T-helper 2 cell (primary cell): ENCODE measurements at places on chromosomes 5 and 9.

DNA sequence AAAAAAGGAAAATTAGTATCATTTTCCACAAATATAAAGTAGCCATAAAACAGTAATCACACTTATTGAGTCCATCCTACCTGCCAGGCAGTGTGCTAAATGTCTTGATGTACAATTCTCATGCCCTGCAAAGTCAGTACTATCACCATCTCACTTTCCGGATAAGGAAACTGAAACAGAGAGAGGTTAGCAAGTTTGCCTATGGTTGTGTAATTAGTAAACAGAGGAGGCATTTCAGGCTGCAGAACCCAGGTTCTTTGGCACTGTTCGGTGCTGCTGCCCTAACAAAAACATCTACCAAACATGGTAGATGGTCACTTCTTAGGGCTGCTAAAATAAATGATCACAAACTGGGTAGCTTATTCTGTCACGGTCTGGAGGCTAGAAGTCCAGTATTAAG lies 22.6 kb downstream of the PLAC8L1 start:
- DNase-seq = no peak

- no peak for DNase-seq
These were observed 34.0 kb downstream of the KLF4 start for GRCh38 chr9:107455425-107456135.

- DNase-seq = no peak
These were observed 34.7 kb downstream of the SH3RF2 start for GRCh38 chr5:145971108-145971507.

- no peak for DNase-seq
These were observed 499.5 kb upstream of the BRINP1 start for GRCh38 chr9:119868694-119869093.
